ENCODE measurements at places on chromosomes 12 and 14.
A peak's percentile ranks its signal among the peaks of the same experiment; 100 is the strongest.

DNA sequence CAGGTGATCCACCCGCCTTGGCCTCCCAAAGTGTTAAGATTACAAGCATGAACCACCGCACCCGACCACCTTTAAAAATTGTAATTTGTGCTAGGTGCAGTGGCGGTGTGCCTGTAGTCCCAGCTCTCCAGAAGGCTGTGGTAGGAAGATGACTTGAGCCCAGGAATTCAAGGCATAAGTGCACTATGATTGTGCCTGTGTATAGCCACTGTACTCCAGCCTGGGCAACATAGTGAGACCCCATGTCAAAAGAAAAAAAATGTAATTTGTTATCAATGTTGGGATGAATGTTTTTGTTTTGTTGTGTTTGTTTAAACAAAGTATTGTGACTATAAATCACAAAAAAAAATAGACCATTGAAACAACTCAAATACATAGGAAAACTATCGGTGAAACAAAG lies 43.1 kb upstream of the NAP1L1 start:
- DNase-seq = no peak

- DNase-seq = no peak
Observed at GRCh38 chr12:85277900-85278597, 2.0 kb upstream of the ALX1 start.

GRCh38 chr14:24286996-24287395 lies 12.6 kb downstream of the DHRS1 start:
- DNase-seq = no peak

DNA sequence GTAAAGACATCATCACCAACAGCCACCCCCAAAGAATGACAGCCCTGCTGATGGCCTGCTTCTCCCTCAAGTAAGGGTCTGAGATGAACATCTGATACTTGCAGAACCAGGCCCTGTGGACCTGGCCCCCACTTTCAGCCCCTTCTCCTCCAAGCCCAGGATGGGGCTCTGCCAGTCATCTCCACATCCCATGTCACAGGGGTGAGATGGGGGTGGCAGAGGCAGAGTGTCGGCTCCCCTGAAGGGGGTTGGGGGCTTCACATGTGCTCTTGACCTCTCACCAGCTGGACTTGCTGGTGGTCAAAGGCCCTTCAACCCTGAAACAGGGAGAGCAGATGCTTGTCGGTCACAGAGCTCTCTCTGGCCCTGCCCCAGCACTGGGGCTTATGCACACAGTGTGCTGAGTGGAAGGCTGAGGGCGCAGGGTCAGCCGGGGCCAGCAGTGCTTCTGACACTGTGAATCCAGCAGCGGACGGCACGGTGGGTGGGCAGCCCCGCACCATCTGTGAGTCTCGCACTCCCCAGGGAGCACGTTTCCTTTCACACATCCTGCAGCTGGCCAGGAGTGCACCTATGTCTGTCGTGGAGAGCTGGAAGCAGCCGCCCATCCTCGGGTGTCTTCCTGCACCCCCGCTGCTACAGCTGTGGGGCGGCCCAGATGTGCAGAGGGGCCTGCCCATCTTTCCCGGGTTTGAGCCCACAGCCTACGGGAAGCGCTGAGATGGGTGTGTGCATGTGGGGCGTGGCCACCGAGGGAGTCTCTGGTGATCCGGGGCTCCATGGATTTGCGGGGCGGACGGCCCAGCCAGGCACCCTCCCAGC lies 94.3 kb downstream of the ADGRD1 start:
- DNase-seq = peak; percentile 83
